ENCODE measurements at places on chromosomes 6 and 20.
A peak's percentile ranks its signal among the peaks of the same experiment; 100 is the strongest.

- DNase-seq, result no peak
Observed at GRCh38 chr6:150890346-150890745, 24.8 kb downstream of the MTHFD1L start.

GRCh38 chr6:29942275-29943052, at the start of gene HLA-A:
HLA-A (plus strand) TSS chr6:29942532; CDS start chr6:29942554, 22 bp downstream.
- peak; percentile 80 for DNase-seq

DNA sequence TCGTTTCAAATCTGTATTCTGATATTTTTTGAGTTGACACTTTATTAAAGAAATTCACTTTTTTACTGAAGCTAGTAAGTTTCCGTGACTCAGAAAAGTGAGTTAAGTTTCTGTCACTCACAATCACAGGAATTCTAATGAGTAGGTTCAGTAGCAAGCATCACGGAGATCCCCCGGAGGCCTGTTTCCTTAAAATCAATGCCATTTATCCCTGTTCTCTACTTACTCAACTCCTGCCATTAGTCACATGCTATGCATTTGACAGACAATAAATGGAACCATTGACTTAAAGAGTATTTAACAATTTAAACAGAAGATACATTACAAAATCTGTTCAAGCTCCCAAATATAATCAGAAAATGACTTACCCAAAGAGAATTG, 9.1 kb downstream of the SLC18B1 start:
- no peak for DNase-seq

DNA sequence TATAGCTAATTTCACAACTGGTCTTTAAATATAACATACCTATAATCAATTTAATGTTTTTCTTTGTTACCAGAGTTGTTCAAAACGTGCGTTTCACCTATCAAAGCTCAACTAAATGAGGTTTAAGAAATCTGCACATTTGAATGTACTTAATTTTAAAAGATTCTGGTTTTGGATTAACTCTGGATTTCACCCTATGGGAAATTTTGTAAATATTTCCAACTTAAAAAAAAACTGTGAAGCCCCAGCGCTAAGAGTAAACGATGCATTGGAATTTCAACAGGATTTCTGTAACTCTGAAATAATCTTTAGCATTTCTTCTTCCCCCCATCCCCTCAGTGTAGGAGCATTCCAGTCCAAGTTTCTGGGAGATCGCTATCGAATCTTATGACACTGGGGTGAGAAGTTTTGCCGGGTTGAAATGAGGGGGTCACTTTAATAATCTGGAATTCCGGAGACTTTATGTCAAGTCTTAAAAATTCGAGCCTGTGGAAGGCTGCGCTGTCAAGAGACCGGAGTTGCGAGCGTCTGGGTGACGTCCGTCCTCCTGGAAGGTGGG, 643 bp upstream of the MAP3K4 start:
- no peak for DNase-seq

DNA sequence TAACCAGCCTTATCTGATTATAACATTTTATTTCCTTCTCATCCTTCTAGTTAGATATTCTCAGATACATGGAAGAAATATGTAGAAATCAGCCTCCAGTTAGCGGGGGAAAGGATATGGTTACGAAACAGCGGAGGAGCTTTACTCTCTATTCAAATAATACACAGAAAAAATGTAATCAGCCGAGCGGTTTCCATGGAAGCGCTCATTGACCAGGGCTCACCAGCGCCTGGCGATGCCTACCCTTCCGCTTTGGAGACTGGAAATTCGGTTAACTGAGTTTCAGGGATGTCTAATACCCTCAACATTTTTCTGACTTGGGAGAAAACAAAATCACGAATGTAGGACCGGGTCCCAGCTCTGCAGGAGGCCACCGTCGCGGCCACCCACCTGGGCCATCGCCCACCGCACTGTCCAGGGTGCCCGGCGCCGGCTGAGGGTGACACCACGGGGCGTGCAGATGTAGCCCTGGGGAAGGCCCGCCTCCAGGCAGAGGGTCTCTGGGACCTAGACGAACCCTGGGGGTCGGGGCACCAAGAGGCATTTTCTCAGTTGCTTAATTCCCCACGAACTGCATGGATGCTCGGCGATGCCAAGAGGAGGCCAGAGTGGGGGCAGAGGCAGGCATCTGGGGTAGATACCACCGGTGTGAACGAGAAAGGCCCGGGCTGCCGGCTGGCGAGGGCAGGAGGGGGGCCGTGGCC, 1.7 kb downstream of the PRR18 start:
- no peak for DNase-seq

GRCh38 chr20:37095108-37095598, 644 bp downstream of the RBL1 start:
- peak; percentile 18 for DNase-seq

DNA sequence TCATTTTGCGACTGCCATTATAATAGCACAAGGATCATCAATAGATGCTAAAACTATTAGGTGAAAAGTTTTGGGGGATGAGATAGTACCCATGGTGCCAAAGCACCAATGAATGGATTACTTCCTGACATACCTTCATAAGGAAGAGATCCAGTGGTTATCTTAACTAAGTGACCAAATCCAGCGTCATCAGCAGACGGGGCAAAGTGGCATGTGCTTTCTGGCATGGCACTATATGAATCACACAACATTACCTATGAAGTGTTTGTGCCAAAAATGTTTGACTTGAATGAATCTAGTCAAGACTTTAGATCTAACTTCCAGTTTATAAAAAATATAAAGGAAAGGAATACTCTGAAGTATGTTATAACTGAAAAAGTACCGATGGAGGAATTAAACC, 10.8 kb downstream of the TRIM26 start:
- no peak for DNase-seq

GRCh38 chr6:118935978-118936703, 1.2 kb upstream of the MCM9 start:
- DNase-seq, result no peak

- DNase-seq, result no peak
Observed at GRCh38 chr6:85136310-85136709, 313.6 kb upstream of the NT5E start.

GRCh38 chr6:33080127-33081089, 4.6 kb downstream of the HLA-DPB1 start:
- no peak for DNase-seq

DNA sequence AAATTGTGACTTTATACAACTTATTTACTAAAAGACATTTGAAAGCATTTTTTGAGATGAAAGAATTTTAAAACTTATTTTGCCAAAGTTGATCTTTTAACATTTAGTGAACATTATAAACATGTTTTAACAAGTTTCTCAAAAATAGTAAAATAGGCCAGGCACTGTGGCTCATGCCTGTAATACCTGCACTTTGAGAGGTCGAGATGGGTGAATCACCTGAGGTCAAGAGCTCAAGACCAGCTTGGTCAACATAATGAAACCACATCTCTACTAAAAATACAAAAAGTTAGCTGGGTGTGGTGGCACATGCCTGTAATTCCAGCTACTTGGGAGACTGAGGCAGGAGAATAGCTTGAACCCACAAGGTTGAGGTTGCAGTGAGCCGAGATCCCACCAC, 78.6 kb downstream of the CLVS2 start:
- DNase-seq, result no peak

GRCh38 chr20:51526106-51526470, 16.4 kb downstream of the NFATC2 start:
- DNase-seq, result no peak

DNA sequence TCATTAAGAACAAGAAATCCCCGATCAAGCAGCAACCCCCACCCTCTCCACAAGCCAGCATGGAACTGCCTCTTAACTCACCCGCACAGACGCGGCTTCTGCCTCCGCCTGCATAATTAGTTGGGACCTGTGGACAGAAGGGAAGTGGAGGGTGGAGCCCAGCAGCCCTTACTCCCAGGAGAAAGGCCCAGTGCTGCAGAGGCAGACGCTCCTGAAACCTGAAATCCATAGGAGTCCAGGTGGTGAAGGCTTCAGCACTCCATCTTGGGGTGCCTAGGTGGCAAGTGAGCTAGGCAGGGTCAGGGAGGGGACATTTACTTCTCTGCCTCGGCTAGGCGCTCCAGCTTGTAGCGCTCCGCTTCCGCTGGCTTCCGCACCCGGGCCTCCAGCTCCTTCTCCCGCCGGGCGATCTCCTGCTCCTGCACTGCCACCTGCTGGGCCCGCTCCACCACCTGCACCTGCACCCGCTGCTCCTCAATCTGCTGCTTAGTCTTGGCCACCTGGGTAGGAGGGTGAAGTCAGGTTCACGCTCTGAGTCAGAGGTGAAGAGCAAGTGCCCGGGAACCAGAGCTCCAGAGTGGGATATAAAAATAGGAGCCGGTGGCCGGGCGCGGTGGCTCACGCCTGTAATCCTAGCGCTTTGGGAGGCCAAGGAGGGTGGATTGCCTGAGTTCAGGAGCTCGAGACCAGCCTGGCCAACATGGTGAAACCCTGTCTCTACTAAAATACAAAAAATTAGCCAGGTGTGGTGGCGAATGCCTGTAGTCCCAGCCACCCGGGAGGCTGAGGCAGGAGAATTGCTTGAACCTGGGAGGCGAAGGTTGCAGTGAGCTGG, 10.7 kb downstream of the TUBB start:
- peak; percentile 60 for DNase-seq
